CD4-positive, alpha-beta T cell (primary cell): ENCODE measurements at places on chromosomes 6 and 20. TPM values are rescaled to one million over a fixed set of nuclear protein-coding genes. Genes with fewer than 3 reads are reported as not detected.

Gene MKKS
- 0.66 TPM for total RNA-seq

DNA sequence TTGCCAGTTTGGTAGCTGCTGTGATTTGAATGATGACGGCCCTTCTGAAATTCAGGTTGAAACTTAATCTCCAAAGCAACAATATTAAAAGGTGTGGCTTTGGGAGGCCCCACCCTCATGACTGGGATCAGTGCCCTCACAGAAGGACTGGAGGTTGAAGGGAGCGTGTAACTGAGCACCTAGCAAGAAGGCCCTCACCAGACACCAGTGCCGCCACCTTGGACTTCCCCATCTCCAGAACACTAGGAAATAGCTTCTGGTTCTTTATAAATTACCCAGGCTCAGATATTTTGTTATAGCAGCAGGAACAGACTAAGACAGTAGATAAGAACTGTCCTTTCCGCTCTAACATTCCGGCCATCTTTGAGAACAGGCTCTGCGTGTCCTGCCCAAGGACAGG lies 243.1 kb downstream of the DLL1 start:
- no peak for DNase-seq

DNA sequence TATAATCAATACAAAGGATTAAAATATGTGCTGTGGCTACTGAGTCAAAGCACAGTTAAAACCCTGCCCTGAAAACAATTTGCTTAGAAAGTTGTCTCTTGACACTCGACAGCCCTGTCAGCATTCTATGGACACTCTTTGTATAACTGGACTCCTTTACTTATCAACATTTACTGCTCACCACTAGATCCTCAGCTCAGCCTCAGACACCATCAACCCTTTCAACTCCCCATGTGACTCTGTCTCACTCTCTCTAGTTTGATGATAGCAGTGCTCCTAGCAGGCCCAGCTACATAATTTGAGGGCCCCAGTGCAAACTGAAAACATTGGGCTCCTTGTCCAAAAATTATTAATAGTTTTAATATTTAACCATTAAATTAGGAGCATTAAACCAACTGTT lies 181.8 kb downstream of the TENT5A start:
- no peak for DNase-seq

GRCh38 chr6:122681705-122682104 lies 71.5 kb downstream of the PKIB start:
- no peak for DNase-seq

DNA sequence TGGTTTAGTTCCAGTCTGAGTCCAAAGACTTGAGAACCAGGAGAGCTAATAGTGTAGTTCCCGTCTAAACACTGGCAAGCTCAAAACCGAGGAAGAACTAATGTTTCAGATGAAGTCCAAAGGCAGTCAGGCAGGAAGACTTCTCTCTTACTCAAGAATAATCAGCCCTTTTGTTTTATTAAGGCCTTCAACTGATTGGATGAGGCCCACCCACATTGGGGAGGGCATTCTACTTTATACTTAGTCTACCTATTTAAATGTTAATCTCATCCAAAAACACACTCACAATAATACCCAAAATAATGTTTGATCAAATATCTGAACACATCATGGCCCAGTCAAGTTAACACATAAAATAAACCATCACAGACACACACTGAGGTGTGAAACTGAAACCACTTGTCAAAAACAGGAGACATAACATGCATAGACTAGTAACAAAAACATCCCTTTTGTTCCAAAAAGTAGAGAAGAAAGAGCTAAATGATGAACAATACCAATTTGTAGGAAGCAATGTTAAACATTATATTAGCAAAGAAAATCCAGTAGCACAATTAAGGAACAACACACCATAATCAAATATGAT lies 50.2 kb upstream of the SENP6 start:
- no peak for DNase-seq
